ENCODE measurements at places on chromosomes 11 and 22.

GRCh38 chr11:12842933-12843636 is 166.0 kb upstream of the RASSF10 start:
- DNase-seq = peak; percentile 94

DNA sequence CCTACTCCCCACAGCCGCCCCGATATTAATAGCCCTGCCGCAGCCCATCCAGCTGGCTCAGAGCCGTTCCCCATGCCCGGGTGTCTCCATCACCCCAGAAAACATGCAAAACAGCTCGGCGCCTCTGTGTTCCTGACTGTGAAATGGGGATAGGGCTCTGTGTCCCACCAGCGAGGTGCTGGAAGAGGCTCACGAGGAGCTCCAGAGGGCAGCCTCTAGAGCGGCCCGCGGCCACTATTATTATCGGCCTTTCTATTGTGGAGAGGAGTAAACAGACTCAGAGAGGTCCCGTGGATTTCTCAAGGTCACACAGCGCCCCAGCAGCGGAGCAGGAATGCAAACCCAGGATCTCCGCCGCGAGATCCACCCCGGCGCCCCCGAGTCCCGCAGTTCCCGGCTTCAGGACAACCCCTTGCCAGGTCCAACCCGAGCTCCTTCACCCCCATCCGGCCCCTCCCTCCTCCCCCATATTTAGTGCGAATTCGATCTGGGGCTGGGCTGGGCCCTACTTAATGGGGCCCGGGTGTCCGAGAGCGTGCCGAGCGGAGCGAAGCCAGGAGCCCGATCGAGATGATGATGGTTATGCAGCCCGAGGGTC is at the start of gene ACTN3:
TSS of gene ACTN3 (plus strand) at position 536 of the 598 bp plus-strand sequence. CDS start at position 571, 35 bp downstream.
- DNase-seq = no peak

- DNase-seq = peak; percentile 25
Measured at GRCh38 chr22:17158568-17159503, at the start of gene HDHD5. Gene HDHD5, minus strand, starts transcription at chr22:17159277. Its CDS starts 26 bp downstream, at chr22:17159251.

GRCh38 chr11:69867076-69868005 is 48.1 kb upstream of the FGF3 start:
- DNase-seq = no peak

DNA sequence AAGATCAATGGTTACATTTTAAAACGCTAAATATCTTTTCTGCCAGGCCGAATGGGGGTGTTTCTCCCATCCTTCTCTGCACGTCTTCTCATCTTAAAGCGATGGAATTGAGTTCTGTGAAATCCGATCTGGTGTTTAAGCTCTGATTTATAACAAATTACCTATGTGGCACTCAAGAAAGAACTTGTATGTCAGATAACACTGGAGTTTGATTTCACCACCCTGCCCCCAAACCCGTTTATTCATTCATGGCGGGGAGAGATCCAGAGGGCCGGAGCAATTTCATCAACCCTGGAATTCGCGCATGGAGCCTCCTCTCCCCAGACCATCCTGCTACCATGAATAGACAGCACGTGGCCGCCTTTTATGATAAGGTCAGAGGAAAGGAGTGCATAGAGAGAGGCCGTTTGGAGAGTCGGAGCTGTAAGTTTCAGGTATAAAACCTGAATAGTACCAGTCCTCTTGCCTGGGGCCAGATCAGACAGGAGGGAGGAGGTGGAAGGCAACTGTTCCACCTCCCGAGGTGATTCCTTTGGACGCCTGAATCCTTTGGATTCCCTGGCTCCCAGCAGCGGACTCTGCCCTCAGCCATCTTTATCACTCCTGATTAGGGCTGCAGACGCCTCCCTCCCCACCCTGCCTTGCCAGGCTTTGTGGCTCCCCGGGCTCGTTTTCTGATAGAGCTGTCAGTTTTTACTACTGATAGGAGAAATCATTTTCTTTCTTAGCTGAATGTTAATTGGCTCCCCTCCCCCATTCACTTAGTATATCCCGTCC is 27.3 kb upstream of the NFAM1 start:
- no peak for DNase-seq

GRCh38 chr11:47980088-47980906 is at the start of gene PTPRJ:
Gene PTPRJ, plus strand, starts transcription at chr11:47980559. Its CDS starts 354 bp downstream, at chr11:47980913.
- DNase-seq = peak; percentile 46

DNA sequence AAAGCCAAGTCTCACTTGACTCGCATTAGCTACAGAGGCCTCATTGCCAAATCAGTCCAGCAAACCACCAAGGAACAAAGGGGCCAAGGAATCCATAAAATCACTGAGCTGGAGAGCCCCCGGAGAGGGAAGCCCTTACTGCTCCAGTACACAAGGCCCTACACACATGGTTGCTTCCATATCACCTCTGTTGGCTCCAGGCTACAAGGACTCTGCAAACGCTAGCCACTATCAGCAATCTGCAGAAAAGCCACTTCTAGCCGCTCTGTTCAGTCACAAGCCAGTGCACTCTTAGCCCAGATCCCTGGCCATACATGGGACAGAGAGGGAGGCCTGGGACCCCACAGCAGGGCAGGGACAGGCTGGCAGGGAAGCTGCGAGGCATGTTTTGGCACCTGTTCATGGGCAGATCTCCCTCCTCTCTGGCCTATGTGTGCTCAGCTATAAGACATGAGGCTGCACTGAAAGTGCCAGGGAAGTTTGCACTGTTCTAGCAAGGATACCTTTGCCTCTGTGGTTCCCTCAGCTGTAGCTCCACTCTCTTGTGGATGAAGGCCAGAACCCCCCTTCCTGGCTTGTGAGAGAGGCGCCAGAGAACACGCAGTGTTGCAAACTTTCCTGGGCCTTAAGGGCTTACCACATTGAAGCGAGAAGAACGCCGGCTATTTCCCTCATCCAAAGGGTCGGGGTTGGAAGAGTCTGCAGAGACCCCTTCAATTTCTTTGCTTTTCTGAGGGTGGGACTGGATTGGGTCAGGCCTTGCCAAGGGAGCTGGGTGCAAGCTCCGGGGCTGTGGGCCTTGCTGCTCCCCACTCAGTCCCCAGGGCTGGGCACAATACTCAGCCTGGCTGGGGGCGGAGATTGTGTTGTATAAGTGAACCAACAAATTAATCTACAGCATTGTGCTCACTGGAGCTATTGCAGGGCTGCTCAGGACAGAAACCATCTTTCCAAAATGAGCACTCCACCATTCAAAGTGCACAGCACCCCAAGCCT is 108.7 kb upstream of the PITPNB start:
- peak; percentile 54 for DNase-seq

- peak; percentile 97 for DNase-seq
Measured at GRCh38 chr11:116312570-116313391, 460.0 kb downstream of the BUD13 start.

GRCh38 chr11:75782540-75783263 is 14.1 kb downstream of the DGAT2 start:
- no peak for DNase-seq

DNA sequence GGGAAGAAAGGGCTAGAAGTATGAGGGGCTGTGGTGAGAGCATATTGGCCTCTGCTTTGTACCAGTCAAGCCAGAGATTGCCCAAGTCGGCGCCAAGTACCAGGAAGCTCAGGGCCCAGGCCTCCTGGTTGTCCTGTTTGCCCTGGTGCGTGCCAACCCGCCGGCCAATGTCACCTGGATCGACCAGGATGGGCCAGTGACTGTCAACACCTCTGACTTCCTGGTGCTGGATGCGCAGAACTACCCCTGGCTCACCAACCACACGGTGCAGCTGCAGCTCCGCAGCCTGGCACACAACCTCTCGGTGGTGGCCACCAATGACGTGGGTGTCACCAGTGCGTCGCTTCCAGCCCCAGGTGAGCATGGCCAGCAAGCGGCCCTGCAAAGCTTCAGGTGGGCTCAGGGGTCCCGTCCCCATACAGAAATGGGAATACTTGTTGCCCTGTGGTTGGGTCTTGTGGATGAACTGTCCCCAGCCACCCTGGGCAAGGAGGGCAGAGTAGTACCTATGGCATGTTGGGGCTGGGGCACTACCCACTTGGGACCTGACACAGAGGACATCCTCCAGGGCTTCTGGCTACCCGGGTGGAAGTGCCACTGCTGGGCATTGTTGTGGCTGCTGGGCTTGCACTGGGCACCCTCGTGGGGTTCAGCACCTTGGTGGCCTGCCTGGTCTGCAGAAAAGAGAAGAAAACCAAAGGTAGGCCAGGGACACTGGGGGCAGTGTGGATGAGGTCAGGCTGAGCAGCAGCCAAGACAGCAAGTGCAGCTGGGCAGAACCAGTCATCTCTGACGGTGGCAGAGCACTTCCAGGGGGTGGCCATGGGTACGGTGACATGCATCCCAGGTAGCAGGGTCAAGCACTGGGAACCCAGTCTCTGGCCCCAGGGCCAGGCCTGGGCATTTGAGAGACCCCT is 2.1 kb downstream of the TMEM25 start:
- DNase-seq = no peak

- DNase-seq = no peak
Measured at GRCh38 chr11:35962369-35963138, 18.7 kb downstream of the LDLRAD3 start.

DNA sequence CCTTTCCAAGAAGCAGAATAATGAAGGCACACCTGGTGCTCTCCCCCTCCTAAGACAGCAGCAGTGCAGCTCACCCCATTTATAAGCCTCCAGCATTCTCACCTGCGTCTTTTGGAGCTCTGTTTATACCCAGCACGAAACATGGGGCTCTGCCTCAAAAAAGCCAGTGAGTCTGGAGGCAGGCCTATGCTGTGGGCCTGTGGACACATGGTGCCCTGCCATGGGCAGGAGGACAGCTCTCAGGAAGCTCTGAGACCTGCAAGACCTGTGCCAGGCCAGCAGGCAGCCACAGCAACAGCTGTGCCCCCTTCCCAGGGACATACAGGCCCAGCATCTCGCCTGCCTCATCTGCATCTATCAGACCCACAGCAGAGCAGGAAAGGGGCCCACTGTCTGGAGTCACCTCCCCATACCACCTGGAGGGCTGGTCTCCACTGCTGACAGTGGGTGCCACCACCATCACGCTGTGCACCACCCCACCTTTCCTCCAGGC is 64.2 kb downstream of the DGCR2 start:
- DNase-seq = no peak

- peak; percentile 76 for DNase-seq
Measured at GRCh38 chr11:64152841-64153691, 12.8 kb downstream of the MACROD1 start.

DNA sequence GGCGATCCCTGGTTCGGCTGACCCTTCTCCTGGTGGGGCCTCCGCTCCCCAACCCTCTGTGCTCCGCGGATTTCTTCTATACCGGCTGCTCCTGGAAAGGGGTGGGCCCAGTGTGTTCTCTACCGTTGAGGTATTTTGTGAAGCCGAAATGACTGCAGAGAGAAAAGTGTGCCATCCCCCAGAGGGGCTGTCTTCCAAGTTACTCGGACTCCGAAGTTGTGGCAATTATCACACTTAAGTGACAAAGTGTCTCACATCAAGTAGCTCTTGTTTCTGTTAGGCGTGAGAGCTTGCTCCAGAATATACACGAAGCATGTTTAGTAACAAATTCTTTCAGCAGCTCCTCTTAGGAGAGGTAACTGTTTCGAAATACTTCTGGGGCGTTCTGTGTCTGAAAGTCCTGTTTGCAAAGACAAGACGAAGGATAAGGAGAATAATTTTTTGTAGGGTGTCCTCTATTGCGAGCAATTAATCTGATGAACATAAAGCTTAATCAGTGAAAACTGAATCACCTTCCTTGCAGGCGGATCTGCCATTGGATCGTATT is 434 bp downstream of the XPNPEP3 start:
- DNase-seq = no peak

DNA sequence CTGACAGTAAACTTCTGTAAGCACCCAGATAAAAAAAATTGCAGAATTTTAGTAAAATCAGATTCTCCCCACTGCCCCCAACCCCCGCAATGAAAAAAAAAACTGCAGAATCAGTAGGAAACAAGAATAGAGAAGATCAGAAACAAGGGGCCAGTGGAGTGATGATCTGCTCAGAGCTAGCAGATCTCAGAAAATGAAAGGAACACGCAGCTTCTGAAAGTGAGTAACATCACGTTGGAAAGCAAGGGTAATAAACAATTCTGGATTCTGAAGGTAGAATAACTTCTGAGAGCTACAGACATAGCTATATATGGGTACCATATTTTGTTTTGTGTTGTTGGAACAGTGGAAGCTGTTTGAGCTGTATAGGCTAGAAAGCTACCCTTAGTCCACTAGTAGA is 23.2 kb downstream of the ACAT1 start:
- no peak for DNase-seq

- no peak for DNase-seq
Measured at GRCh38 chr11:57972013-57972367, 51.7 kb upstream of the OR9Q1 start.

GRCh38 chr11:119903821-119904220 is 174.8 kb upstream of the NECTIN1 start:
- no peak for DNase-seq
